ENCODE measurements at places on chromosomes 12 and 14.

GRCh38 chr14:69439521-69440270, 41.2 kb downstream of the SLC39A9 start:
- DNase-seq = no peak

DNA sequence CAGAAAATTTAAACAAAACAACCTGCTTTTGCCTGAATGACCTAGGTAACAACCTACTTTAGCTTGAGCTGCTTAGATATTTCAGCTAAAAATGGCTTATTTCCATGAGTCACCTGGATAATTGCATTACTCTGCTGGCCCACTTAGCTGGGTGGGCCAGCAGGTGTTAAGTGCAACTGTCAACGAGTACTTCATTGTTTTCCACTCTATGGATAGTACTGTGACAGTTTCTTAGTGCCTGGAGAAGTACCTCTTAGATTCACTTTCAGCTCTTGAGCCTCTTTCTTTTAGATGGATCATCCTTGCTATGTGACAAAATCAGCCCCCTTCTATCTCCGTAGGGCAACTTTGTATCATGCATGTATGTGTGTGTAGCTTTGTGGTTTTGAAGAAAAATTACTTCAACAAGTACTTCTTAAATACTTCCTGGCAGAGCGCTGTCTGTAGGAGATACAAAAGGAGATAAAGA, 368.2 kb upstream of the ATP2B1 start:
- no peak for DNase-seq

- no peak for DNase-seq
These were observed 25.6 kb downstream of the EMP1 start for GRCh38 chr12:13222076-13222475.

- no peak for DNase-seq
These were observed 809.1 kb downstream of the BCL11B start for GRCh38 chr14:98462908-98463307.

DNA sequence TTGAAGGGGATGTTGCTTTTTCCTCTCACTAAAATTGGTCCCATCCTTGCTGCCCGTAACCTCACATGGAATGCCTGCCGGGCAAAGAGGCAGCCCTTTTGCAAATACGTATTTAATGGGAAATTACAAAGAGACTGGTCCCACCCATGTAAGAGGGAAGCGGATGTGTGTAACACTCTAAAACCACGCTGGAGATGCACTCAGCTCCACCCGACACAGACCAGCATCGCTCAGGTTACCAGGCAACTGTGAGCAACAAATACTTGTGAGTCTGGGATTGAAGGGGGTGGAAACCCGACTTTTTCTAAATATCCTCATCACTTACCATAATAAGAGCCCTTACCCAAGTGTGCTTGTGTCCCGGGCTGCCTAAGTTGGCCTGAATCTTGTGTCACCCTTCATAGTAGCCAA, 47.7 kb downstream of the ELK3 start:
- no peak for DNase-seq

DNA sequence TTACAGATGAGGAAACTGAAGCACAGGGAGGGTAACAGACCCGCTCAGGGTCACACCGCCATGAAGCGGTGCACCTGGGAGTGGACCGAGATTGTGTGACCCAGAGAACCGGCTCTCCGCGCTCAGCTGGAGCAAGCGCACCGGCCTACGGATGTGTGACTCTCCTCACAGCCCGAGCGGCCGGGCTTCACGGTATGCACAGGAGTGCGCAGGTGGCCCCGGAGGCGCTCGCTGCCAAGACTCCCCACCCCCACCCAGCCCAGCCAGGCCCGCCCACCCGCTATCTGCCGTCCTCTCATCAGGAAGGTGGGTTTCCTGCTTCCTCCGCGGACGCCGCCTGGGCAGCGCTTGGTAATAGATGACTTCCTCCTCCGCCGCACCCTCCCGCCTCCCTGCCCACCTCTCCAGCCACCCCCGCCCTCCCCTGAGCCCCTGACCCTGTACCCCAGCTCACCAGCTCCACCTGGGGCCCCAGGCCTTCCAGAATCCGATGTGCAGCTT, 110.7 kb downstream of the NCOR2 start:
- DNase-seq = no peak

Data from cortex of kidney (tissue), 1 donor.